A549 treated with CpdA at 1 μM for 4 hours (cell line): ENCODE measurements at places on chromosomes 12 and 14. TPM values are rescaled to one million over a fixed set of nuclear protein-coding genes. Genes with fewer than 3 reads are reported as not detected.

The ZBTB1 gene
- 21.2 to 25.2 TPM (median 24.1 TPM) in 5 replicates for total RNA-seq

The CELA1 gene
- not detected in 5 replicates for total RNA-seq

The NAV3 gene
- 15.2 to 26.4 TPM (median 17.9 TPM) in 5 replicates for total RNA-seq

The FRMD6 gene
- 25.7 to 37.7 TPM (median 27.9 TPM) in 5 replicates for total RNA-seq

The FAM90A1 gene
- 0.06 to 0.14 TPM (median 0.09 TPM) in 4 of 5 replicates, not detected in the other for total RNA-seq

The SYCP3 gene
- total RNA-seq: 0.10 to 0.35 TPM (median 0.18 TPM) in 3 of 5 replicates, not detected in the others

The ASIC1 gene
- 4.8 to 7.1 TPM (median 5.9 TPM) in 5 replicates for total RNA-seq

The POLR3B gene
- total RNA-seq: 5.1 to 6.1 TPM (median 5.4 TPM) in 5 replicates

The TDRD9 gene
- total RNA-seq: 0.02 TPM in 1 of 5 replicates, not detected in the others

The SLC39A5 gene
- 0.13 TPM in 1 of 5 replicates, not detected in the others for total RNA-seq

The DBX2 gene
- total RNA-seq: not detected in 5 replicates

The EMP1 gene
- 66.7 to 87.9 TPM (median 82.5 TPM) in 5 replicates for total RNA-seq

The PTPRO gene
- 0.06 to 0.14 TPM in 2 of 5 replicates, not detected in the others for total RNA-seq

The IL26 gene
- not detected in 5 replicates for total RNA-seq

The MANSC1 gene
- total RNA-seq: 3.8 to 4.8 TPM (median 3.9 TPM) in 5 replicates

The CMTM5 gene
- not detected in 5 replicates for total RNA-seq

The CLEC9A gene
- not detected in 5 replicates for total RNA-seq

The CLEC2A gene
- not detected in 5 replicates for total RNA-seq

The ACOT6 gene
- not detected in 5 replicates for total RNA-seq

The RNF31 gene
- total RNA-seq: 21.0 to 29.8 TPM (median 27.3 TPM) in 5 replicates

The CLEC14A gene
- not detected in 5 replicates for total RNA-seq

The FAM234B gene
- 3.6 to 4.4 TPM (median 4.1 TPM) in 5 replicates for total RNA-seq

The ERBB3 gene
- total RNA-seq: 1.4 to 2.8 TPM (median 1.6 TPM) in 5 replicates

The BATF gene
- not detected in 5 replicates for total RNA-seq

The TRIM9 gene
- total RNA-seq: 7.0 to 10.9 TPM (median 9.0 TPM) in 5 replicates

The FZD10 gene
- total RNA-seq: not detected in 5 replicates

The SIX6 gene
- not detected in 5 replicates for total RNA-seq

The ALX1 gene
- 5.6 to 6.5 TPM (median 5.8 TPM) in 5 replicates for total RNA-seq

The KRT6C gene
- not detected in 5 replicates for total RNA-seq

The CCDC38 gene
- 0.06 to 0.24 TPM (median 0.12 TPM) in 5 replicates for total RNA-seq

The FANCM gene
- total RNA-seq: 5.7 to 8.7 TPM (median 6.6 TPM) in 5 replicates

The NGB gene
- not detected in 5 replicates for total RNA-seq
